ENCODE measurements at places on chromosomes 6 and 20.
A peak's percentile ranks its signal among the peaks of the same experiment; 100 is the strongest.

DNA sequence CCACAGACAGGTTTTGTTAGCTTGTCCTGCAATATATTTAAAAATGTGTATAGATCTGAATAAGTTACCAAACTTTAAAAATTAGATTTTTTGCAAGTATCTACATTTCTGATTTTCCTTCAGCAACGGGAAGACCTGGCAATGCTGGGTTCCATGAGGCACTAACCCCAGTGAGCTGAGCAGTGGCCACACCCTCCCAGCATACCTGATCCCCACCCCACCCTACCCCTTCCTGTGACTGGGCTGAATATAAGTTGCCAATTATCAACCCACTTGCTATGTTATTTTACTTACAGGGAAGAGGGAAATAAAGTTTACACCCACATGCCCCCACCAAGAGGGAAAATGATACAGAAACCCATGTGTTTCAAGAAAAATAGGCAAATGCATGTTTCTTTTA, 70.3 kb upstream of the RALGAPA2 start:
- DNase-seq, result no peak

DNA sequence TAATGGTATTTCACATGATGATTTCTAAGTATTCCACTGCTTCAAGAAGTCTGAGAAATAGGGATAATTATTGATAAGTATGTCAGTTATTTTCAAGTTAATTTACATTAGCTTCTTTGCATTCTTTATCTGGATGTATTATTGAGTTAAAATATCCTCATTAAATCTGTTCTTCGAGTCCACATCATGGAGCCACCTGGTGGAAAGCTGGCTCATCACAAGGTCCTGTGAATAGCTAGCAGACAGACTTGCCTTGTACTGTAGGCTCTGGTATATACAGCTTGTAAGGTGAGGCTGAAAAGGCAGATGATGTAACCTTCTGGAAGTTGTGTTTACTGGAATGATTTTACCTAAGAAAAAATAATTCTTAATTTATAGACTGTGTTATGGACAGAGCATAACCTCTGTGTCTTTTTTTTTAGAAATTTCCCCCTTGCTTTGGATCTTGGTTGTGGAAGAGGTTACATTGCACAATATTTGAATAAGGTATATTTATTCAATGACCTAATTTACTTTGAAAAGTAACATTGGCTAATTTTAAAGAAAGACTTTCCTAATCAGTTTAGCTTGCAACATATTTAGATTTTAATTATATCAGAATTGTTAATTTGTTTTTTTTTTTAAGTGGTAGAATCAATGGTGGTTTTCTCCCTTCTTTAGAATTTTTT, 3.5 kb downstream of the NDUFAF5 start:
- DNase-seq, result no peak

DNA sequence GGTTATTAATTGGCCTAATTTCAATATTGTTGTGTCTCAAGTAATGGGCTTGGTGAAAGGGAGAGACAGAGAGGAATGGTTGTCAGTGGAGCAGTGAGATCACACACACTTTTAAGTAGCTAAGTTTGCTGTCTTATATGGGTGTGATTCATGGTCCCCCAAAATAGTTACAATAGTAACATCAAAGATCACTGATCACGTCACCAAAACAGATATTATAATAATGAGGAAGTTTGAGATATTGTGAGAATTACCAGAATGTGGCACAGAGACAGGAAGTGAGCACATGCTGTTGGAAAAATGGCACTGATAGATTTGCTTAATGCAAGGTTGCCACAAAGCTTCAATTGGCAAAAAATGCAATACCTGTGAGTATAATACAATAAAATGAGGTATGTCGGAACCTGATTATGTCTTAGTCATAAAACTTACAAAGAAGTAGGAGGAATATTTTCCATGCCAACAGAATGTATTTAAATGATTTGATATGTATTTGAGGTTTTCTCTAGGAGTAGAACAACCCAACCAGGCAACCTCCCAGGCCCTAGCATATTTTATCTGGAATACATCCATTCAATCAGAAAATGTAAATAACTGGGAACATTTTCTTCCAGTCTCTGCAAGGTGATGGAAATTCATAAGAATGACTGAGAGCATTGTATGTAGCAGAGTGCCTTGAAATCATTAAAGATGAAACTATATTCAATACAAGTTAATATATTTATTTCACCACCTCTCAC, 167.8 kb downstream of the CARMIL1 start:
- no peak for DNase-seq

DNA sequence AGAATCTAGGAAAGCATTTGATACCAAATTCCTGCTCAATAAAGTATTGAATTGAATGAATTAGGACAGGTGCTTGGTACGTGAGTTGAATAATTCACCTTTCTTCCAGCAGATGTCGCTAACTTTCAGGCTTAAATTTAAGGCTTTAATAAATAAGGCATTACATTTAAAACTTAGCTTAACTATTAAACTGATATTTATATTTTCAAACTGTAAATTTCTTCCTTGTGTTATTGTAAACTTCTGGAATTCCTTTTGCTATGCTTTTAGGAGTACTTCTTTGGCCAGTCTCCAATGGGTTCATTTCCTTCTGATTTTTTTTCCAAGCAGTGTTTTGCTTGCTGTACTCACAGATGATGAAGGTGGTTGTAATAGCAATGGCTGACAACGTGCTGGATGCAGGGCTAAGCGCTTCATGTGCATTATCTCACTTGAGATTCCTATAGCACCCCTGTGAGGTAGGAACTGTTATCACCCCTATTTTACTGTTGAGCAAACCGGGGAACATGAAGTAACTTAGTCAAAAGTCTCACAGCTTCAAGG, 71.3 kb upstream of the SLC2A12 start:
- peak; percentile 12 for DNase-seq

DNA sequence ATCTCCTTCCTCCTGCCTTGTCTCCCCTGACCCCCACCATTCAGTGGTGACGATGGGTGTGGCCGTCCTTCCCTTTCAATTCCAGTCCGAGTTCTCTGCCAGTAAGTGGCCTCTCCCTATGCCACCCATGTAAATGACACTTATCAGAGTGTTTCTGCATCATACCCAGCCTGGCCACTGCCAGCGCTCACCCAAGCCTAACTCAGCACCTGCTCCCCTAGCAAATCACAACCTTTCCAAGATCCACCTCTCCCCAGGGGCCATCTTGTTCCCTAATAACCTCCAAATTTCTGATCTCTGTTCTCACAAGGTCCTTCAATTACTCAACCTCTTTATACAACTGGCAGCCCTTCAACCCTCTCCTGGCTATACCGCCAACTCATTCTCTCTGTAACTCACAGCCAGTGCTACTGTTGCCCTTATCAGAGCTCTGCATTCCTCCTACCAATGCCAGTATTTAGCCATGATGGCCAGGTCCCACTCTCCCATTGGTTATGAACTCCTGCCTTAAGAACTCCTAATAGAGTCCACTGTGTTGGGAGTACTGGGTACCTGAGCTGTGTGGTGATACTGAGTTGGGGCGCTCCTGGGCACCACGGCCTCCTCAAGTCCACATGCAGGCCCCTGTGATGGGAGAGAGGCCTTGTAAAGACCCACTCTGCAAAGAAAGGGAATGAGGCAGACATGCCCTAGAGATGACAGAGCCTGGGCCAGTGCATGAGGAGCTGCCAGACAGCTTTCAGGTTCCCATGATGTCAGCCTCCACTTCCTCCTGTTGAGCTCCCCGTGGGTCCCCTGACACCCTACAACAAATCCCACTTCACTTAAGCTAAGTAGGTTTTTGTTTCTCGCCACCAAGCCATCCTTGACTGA, 187.4 kb upstream of the RREB1 start:
- DNase-seq, result no peak

DNA sequence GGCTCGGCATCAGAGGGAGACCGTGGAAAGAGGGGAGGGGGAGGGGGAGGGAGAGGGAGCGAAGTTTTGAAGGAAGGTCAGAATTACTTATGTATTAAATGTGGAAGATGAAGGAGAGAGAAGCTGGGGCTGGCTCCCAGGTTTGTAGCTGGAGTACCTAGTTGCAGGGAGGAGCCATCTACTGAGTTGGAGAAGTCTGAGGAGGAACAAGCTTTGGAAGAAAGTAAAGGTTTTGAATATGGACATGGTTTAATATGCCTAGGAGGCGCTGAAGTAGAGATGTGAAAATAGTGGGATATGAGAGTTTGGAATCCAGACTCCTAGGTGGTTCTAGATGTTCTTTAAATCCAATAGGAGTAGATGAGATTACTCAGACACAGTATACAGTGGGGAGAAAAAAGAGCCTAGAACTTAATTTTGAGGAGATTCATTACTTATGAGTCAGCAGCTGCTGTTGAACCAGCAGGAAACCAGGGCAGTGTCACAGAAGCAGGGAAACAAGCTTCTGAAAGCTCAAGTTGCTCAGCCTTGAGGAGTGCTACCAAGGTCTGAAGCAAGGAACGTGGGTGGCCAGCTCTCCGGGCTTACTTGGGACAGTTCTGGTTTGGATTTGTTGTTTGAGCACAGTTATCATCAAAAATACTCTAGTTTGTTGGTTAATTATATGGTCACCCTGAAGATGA, 149.3 kb downstream of the UTRN start:
- DNase-seq, result no peak

- no peak for DNase-seq
Observed at GRCh38 chr6:160263196-160263939, 4.7 kb upstream of the SLC22A2 start.

DNA sequence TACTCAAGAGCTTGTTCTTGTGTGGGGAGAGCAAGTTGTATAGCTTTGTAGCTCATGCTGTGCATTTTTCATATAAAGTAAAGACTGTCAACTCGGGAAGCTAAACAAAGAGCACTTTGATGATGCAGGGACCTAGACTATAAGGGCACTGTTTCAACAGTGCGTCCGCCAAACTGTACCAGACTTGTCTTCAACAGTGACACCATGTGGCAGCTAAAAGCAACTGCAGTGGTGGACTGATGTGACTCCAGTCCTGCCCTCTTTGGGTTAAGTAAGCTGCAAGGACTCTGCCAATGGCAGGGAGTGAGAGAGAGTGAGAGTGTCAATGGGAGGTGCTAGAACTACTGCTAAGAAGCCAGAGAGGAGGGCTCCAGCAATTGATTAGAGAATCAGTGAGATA, 48.1 kb upstream of the MC3R start:
- no peak for DNase-seq

DNA sequence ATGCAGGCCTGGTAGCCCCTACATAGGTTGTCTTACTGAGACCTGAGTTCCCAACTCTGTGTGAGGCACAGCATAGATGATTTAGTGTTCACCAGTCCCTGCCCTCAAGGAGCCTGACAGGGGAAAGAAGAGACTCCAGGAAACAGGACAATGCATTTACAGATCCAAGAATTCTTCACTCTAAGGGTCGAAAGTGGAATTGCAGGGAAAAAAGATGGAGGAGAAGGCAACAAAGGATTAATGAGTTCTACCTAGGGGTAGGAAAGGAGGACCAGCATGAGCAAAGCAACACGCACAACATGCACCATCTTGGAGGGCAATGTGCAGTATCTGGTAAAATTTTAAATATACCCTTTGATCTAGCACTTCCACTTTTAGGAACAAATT, 5.9 kb downstream of the SPAG4 start:
- no peak for DNase-seq

DNA sequence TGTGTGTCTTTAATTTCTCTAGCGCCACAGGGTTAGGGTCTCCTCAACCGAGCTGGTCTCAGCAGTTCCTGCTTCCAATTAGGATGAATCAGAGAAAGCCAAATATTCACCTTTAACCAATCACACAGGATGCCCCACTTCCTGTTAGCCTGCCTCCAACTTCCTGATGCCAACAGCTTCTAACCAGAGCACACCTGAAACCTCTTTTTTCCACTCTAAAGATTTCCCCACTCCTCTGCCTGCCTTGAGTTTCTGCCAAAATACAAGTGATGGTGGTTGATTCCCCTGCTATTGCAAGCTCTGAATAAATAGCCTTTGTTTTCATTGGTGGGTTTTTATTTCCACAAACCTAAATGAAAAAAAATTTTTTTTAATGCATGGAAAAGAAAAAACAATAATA, 144.7 kb upstream of the UST start:
- no peak for DNase-seq

DNA sequence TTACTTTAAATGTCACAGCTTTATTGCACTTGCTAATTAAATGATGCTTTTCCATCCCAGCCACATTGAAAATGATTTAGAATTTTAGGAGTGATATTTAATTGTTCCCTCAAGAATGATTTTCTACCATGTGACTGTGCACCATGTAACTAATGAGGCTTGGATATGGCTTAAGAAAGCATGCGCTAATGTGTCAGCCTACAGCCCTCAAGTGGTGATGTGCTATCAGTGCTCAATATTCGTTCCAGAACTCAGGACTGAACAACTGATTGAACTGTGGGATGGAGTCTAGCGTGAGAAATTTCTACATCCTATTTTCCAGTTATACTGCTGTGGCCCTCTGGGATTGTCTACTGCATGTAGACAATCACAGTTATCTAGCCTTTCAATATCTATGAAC, 71.5 kb downstream of the PKIB start:
- DNase-seq, result no peak

GRCh38 chr6:145092554-145092953, 642.8 kb downstream of the EPM2A start:
- no peak for DNase-seq

DNA sequence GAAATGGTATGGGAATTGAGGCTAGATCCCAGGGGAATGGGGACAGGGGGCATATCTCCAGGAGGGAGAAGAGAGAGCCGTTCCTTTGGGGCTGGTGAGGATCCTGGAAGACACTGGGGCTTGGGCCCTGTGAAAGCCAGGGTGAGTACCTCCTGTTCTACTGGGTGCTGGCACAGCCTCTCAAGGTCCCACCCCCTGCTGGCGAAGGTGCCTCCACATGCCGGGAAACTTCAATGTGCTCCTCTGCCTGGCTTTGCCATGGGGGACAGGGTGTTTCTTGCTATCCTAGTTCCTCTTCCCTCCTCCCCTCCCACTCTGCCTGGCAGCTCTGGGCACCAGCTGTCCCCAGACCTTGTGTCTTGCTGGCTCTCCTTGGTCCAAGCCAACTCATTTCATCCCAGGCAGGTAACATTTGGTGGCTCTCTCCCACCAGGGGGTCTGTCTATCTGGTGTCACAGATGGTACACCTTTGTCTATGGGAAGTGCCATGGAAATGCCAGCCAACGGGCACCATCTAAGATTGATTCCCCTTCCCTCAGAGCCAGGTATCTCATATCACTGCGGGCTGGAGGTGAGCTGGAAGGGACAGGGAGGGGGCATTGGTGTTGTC, 56.8 kb downstream of the MDGA1 start:
- no peak for DNase-seq

- DNase-seq, result no peak
Observed at GRCh38 chr20:33351696-33352095, 49.6 kb downstream of the CDK5RAP1 start.

GRCh38 chr6:131000544-131000943, 62.5 kb downstream of the EPB41L2 start:
- no peak for DNase-seq

GRCh38 chr20:38766071-38766470, 17.8 kb downstream of the ACTR5 start:
- no peak for DNase-seq

DNA sequence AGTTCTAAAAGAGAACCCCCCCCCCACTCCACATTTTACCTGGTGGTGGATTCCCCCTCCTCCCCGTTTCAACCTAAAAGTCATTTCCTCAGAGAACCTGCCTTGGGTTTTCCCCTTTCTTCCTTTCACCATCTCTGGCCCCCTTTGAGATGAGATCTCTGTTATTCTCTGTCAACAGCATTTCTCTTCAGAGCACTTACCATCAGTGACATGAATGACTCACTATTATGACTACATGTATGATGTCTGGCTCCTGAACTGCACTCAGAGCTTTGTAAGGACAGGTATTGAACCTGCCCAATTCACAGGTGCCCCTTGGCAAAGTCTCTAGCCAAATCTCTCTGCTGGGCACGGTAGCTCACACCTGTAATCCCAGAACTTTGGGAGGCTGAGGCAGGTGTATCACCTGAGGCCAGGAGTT, 61.4 kb upstream of the JARID2 start:
- DNase-seq, result peak; percentile 45

- no peak for DNase-seq
Observed at GRCh38 chr6:38346291-38347079, 293.2 kb downstream of the BTBD9 start.
